NCI-H1417 (cell line): ENCODE measurements at places on chromosomes 2 and 18.

DNA sequence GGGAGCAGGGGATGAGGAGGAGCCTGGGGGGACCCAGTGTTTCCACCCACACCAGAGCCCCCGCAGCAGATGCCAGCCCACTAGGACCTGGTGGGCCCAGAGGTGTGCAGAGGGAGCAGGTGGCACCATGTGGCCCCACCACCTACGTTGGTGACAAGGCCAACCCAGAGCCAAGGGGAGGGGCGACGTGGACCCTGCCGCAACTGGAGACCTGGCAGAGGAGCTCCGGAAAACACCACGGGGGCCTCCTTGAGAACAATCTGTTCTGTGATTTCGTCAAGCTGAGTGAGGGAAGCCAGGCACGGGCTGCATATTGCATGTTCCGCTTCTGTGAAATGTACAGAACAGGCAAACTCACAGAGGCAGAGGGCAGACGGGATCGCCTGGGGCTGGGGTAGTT lies 49.1 kb upstream of the GPC1 start:
- DNase-seq, result no peak

GRCh38 chr18:56929886-56930285 lies 217.0 kb upstream of the BOD1L2 start:
- DNase-seq, result no peak

- DNase-seq, result no peak
These were observed 44.4 kb upstream of the ATL2 start for GRCh38 chr2:38421274-38422056.

DNA sequence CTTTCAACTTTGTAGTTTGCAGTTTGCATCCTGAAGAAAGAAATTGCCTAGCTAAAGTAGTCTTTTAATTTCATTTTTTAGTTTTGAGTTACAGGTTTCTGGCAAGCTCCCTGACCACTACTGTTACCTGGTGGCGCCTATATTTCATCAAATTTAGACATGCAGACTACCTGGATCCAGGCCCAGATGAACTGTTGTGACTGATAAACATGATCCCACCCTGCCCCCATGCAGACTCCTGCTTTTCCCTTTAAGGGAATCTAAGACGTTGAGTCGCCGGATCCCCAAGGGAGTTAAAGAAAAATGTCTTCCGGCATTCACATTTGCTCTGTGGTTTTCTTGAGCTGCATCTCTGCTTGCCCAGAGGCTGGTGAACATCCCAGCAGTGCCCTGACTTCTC lies 22.2 kb downstream of the METAP1D start:
- DNase-seq, result no peak

- DNase-seq, result no peak
These were observed 67.5 kb upstream of the MBOAT2 start for GRCh38 chr2:9071032-9071431.

GRCh38 chr2:72579591-72580180 lies 246.1 kb downstream of the EXOC6B start:
- peak; percentile 1 for DNase-seq

- DNase-seq, result no peak
These were observed 139.6 kb upstream of the PELI1 start for GRCh38 chr2:64283641-64284361.

DNA sequence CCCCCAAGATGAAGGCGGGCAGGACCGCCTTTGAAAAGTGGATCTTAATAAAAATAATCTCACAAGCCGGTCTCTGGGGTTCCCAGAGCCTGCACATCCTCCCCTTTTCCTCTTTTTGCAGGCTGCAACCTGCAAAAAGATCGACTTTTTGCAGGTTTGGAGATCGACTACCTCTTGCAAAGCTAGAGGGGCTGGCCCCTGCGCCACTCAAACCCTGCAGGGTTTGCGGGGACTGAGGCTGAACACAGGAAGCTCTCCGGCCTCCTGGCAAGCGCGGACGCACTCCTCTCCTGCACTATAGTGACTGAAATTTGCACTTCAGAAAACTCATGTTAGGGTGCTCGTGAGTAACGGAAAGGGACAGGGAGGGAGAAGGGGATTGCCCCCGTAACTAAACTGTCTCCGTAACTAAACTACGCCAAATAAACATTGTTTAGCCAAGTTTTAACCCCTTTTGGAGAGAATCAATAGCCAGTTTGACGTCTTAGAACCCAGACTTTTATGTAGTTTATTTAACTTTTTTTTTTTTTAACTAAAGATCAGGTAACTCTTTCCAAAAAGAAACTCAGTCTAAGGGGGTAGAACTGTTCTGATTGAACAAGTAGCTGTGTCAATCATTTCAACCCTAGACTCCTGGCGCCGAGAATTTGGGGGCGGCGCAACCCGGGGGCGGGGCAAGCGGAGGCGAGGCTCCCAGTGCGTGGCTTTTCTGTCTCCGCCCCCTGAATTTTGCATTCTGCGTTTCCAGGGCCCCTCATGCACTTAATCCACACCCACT lies 2.5 kb downstream of the IGFBP5 start:
- DNase-seq, result peak; percentile 90

DNA sequence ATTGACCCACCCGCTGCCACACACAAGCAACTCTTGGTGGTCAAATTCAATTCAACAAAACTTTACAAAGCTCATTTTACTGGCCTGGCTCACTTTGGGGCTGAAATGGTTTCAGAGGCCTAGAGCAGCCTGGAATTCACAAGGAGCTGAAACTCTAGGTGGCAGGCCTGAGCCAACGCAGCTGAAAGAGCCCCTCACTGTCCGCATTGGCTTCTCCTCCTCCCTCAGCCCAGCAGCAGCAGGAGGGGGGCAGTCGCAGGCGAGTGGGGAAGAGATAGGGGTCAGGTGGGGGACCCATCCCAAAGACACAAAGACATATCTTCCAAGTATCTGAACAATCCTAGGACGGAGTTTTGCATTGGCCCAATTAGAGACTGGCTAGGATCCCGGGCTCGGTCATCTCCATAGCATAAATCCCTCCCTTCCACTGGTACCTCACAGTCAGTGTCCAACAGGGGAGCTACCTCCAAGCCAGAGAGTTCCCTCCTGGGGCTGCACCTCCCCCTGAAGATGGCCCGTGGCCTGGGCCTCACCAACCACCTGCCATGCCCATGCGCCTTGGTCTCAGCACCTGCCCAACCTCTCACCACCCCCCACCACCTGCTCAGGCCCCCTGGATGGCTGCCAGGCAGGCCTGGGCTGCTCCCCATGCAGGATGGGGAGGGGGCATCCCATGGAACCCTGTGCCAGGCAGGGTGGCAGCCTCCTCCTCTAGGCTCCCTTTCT lies 113.4 kb downstream of the ZBTB7C start:
- DNase-seq, result peak; percentile 74

GRCh38 chr2:95056044-95056443 lies 30.5 kb downstream of the MAL start:
- no peak for DNase-seq

DNA sequence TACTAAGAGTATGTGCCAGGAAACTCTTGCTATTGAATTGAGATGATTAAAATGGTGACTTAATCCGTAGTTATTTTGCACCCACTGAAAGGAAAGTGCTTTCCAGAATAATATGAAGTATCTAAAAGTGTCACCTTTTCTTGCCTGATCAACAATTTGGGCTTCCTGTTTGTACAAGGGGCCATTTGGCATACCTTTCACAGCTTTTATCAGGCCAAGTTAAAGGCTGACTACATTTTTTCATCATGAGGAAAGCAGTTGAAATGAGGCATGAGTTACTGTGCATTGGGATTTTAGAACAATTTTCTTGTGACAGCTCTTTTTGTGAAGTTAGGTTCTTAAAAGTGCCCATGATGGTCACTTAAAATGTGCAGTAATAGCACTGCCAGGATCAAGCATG lies 11.2 kb downstream of the TSN start:
- DNase-seq, result no peak
